ENCODE measurements at places on chromosomes 5 and 9.

DNA sequence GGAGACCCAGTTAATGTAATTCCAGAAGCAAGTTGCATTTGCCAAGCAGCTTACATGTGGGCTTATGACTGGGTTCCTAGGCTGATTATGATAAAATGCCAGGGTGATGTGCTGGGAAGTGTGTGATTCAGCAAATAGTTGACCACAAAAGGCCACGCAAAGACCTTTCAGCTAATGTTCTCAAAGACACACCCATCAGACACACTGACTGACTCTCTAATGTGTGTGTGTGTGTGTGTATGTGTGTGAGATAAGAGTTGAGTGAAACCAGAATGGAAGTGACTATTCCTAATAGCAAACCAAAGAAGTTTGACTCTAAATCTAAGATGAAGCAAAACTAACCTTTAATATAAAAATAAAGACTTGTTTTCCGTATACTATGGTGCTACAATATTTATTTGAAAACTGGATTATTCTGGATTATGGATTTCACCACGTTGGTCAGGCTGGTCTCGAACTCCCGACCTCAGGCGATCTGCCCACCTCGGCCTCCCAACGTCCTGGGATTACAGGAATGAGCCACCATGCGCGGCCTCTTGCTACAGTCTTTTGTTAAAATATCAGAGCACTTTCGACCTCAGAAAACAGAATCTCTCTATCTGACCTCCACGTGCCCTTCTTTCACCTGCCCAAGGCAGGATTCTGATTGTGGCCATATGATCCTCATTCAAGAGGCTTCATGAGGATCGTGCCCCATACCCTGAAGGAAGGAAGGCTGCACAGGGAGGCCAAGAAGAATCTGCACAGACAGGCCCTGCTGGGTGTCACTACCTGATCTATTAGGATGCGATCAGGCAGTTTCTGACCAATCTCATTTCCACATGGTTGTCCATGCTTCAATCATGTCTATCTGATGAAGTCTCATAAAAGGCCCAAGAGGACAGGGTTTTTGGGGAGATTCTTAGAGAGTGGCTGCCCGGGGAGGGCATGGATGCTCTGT is 75.6 kb downstream of the USP20 start:
- DNase-seq, result no peak

- DNase-seq, result no peak
These were observed 8.6 kb downstream of the SLC45A2 start for GRCh38 chr5:33975852-33976251.

DNA sequence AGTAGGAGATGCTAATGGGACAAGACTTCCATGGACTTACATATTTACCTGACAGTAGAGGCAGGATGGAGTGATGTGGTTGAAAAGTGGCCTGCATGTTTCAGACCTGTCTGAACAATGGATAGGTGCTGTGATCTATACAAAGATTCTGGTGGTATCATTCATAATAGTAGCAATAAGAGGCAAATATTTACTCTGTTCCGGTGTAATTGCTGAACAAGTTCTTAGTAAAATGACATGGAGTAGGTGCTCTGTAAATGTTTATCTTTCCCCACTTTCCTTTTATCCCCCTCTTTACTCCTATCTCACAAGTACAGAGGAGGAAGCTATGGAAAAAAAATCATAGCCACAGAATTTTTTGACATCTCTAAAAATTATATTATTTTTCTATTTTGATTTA is 159.0 kb upstream of the SLC12A2 start:
- no peak for DNase-seq

- DNase-seq, result no peak
These were observed 4.5 kb upstream of the PCDH1 start for GRCh38 chr5:141882594-141883183.

- no peak for DNase-seq
These were observed 39.5 kb downstream of the ADAMTS12 start for GRCh38 chr5:33852319-33852718.

DNA sequence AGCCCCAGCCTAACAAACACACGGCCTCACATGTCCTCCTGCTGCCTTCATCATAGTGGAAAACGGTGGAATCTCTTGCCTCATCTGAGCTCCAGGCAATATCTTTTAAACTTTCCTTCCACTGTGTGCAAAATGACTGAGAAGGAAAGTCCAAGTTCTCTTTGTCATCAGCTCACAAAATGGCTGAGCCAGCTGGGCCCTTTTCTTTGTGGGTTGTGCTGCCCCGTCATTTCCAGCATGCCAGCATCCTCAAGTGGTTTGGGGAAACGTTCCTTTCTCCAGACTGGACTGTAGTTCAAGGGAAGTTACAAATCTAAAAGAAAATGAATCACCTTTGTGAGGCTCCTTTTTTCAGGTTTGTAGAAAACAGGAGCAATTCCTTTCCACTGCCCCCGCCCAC is 171.1 kb upstream of the FSTL4 start:
- no peak for DNase-seq

DNA sequence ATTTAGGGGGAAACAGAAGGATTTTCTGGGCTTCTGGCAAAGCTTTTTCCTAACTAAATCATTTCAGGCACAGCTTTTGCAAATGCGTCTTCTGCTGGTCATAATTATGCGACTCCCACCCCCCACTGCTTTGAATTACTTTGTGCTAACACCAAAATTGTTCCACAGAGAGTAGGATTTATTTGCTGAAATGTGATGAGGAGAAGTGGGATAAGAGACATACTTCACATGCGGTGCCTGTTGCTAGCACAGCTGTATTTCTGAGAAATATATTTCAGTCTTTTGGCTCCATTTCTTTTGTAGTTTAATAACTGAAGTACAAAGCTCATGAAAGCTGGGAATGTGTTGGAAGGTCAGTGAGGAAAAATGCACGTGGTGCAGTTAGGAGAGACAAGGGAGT is 83.2 kb upstream of the TAS2R1 start:
- no peak for DNase-seq

GRCh38 chr5:92879806-92880543 is 701.0 kb downstream of the NR2F1-AS1 start:
- no peak for DNase-seq

DNA sequence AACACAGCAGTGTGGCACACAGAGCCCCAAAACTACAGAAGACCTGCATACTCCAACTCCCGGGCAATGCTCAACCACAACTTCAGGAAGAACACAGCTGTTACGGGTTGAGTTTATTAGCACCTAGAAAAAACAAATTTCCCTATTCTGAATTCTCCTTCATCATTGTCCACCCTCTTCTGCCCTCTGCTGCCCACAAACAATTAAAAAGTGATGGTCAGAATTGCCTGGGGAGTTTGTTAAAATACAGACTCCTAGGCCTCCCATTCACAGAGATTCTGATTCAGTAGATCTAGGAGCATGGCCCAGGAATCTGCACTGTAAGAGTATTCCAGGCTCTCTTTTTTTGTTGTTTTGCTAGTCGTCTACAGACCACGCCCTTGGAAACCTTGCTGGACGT is 310.6 kb downstream of the NDUFS4 start:
- no peak for DNase-seq

DNA sequence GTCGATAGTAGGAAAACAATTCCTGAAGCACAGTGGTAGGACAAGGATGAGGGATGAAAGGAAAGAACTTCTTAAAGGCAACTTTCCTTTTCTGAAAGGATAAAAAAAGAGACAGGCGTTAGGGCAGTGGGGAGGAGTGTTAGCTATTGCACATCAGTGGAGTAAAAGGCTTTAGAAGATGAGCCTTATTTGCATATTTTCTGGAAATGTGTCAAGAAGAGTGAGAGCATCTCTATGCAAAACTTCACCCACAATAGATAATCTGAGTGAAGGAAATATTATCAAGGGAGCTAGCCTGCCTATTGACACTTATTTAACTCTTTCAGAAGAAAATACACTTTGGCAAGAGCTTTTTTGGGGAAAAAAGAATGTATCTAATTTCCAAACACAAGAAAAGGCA is 151.6 kb downstream of the MACIR start:
- no peak for DNase-seq

DNA sequence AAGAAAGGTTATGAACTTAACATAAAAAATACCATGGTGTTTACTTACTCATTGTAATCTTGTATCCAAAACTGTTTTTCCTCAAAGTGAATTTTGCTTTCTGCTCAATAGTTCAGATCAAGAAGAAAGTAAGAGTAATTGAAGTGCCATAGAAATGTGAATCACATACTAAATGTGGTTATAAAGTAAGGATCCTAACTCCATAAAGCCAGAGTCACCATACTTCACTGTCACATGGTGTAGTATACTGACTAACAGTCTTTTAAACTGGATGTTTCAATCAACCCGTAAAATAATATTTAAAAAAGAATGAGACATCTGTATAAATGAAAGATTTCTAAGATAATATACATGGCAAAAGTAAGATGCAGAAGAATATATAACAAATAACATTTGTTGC is 72.1 kb downstream of the NIPBL start:
- no peak for DNase-seq

DNA sequence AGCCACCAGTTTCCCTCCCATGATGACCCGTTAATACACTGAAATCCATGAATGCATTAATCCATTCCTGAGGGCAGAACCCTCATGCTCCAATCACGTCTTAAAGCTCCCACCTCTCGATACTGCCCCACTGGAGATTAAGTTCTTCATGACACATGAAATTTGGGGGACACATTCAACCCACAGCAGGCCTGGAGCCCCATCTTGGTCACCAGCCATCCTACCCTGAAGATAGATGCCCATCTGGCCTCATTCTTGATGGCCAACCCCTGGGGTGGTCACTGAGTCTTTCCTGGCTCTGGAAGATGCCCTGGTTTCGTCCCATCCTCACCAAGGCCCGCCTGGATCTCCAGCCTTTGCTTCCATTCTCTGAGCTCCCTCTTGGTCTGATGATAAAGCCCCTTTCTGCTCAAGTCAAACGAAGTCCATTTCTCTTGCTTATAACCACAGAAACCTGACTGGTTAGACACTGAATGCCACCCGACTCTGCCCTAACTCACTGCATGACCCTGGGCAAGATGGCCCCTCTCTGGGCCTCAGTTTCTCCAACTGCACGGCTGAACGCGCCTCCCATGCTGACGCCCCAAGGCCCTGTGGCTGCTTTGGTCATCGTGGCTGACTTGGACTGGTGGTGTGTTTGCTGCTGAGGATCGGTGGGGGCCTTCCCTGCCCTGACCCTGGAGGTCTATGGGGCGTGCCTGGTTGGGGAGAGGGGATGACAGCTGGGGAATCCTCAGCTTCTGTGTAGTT is 138.4 kb upstream of the IER5L start:
- no peak for DNase-seq

DNA sequence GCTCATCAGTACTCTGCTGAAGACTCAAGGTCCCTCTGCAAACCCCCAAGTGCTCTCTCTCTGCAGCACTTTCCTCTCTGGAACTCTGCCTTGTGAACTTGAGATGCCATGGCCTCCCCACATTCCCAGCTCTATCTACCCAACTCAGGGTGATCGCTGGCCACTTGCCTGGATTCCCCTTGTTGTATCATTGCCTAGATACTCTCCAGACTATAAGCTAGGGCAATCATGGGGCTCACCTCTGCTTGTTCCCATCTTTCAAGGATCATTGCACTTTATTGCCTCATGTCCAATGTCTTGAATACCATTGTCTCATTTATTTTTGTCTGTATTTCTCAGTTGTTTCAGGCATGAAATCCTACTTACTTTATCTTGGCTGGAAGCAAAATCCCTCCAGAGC is 144.1 kb downstream of the PLPPR1 start:
- DNase-seq, result no peak

DNA sequence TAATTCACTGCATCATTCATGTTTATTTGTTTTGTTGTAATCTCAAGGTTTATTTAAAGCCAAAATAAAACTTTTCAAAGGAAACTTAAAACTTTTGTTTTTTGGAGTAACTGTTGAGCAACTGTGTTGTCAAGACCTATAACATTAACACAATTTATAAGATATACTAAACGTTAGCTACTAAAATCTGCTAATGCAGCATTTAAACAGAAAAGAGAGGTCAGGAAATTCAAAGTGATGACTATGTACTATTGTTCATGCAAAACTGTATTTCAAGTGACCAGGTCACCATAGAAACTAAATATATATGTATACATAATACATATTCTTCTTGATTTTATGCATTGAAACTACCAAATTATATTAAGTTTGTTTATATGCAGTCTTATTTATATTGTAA is 1740.9 kb downstream of the EFNA5 start:
- no peak for DNase-seq
